ENCODE measurements at places on chromosomes 16 and 17.

DNA sequence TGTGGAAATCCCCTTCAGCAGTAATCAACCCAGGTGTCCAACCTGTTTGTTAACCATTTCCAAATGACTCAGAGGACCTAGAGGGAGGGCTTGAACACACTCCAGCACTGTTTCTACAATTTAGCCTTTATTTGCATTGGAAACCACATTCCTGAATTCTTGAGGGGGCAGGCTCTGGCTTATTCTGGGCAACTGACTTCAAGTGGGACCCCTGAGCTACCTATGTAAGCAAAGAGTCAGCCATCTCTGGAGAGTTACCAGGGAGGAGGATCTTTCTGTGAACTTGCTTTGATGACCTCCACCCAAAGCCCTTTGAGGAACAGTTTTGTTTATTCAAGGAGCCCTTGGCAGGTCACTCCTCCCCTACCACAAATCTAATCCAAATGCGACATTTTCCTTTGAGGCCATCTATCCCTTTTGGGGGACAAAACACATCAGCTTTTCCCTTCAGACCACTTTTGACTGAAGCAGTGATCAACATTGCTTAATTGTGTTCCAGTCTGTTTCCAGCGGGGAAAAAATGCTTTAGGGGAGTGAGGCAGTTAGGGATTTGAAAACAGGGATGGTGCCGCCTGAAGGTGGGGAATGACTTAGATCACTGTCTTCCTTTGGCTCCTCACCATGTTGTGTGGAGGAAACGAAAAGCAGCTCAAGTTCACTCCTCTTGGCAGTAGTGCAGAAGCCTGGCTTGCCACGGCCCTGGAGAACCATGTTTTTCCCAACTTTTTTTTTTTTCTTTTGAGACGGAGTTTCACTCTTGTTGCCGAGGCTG is 46.2 kb downstream of the TUBD1 start:
- DNase-seq = no peak

DNA sequence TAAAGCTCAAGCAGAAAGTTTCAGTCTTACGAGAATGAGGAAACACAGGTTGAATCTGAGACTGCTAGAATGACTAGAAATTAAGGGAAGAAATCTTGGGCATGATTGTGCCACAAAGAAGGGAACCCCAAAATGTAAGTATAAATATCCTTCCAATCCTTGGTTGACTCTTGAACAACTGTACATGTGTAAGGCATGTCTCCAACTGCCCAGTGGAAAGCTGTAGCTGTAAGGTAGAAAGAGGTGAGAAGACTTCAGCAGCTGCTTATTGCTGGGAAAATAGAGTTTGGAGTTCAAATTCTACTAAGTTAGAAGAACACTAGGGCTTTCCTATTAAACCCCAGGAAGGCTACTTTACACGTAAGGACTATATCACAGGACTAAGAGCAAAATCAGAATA is 59.7 kb upstream of the NACA2 start:
- no peak for DNase-seq

DNA sequence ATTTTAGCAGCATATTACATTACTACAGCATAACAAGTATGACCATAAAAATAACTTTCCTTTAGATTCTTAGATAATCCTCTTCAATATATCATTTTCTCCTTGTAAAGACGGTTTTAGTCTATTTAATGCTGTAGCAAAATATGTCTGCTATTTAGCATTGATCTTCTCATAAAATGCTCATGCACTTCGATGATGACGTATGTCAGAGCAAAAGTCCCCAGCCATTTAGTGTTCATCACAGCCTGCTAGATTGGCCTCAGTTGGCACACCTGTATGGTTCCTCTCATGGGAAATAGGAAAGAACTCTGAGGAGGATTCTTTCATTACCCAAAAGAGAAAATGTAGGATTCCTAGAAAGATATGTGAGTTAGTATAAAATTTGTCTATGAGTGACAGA is 232.2 kb downstream of the MAP2K6 start:
- DNase-seq = no peak

DNA sequence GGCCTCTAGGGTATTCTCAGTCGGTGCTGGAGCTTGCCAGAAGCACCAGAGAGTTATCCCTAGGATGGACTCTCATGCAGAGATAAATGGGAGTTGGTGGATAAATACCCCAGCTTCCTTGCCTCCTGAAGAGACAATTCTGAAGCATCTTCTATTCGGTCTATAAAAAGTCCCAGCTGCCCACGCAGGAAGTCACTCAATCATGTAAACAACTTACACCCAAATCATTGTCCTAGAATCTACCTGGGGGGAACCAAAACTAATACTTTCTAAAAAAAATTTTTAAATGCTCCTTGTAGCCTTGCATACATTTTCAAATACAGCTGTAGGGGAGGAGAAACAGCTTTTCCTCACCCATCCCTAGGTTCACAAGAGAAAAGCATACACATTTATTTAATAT is 66.6 kb upstream of the ELAC2 start:
- DNase-seq = no peak

DNA sequence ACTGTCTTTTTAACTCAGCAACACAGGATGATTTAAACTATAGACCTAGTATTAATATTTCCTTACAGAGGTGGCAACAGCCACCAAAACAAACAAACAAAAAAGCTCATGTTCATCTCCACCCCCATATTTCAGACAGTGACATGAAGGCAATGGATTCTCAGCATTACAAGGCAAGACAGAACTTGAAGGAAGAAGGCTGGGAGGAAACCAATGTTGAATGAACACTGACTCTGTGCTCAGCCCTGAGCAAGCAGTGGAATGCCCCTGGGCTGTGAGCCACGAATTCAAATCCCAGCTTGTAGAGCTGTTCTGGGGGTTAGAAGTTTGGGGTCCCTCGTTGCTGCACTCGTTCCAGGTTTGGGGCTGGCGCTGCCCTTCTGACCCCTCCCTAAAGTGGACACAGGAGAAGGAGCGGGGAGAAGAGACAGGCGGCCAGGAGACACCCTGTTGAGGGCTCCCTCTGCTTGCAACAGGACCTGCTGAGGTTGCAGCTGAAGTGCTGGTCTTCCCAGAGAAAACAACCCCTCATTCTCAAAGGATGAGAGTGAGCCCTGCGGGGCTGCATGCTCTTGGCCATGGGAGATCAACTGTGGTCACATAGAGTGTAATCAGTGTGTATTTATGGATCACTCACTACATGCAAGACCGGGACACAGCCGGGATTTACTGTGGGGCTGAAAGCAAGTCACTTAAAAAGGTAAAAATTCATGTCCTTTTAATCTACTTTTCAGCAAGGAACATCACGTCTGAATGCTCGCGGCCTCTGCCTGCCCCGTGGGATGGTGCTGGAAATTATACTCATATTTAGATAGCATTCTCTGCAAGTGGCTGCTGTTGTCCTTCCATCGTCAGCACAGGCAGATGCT is 34.3 kb downstream of the MYH3 start:
- DNase-seq = no peak

DNA sequence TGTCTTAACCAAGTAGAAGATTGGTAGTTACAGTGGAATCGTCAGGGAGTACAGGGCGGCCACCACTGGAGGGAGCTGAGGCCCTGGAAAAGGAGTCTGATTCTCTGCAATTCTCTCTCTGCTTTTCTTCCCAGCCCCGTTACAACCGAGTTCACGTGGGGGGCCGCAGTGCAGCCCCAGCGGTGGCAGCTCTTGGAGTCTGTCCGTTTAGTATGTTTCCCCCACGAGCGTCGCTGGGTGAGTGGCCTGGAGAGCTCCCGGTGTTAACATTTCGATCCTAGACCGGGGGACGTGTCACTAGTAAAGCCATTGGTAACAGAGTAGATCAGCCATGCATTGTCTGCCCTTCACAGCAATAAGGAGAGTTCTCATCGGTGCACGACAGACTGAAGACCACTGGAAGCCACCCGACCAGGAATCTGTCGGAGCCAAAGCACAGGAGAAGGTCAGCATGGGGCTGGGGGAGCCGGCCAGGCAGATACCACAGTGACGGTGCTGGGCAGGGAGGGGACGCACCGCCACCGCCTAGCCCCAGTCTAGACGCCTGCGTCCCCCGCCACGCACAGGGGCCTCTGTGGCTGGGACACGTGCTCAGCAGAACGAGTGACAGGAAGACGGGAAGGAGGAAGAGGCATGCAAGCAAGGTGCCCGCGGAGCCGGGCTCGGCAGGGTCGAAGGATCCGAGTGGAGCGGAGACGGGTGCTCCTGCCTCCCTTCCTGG is 15.7 kb downstream of the SLC16A3 start:
- DNase-seq = no peak

- DNase-seq = no peak
These were observed 17.9 kb downstream of the SNX29 start for GRCh38 chr16:11994143-11995119.

GRCh38 chr16:75379339-75379738 is 54.0 kb downstream of the CFDP1 start:
- no peak for DNase-seq

DNA sequence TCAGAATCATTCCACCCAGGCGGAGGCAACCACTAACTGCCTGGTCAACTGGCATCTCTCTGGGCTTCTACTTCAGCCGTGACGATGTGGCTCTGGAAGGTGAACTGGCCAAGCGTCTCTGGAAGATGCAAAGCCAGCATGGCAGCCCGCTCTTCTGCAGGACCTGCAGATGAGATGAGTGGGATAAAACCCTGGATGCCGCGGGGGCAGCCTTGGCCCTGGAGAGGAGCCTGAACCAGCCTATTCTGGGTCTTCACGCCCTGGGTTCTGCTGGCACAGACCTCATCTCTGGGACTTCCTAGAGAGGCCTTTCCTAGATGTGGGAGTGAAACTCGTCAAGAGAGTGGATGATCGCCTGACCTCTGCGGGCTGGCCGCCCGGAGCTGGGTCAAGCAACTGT is 10.6 kb downstream of the UBB start:
- no peak for DNase-seq

DNA sequence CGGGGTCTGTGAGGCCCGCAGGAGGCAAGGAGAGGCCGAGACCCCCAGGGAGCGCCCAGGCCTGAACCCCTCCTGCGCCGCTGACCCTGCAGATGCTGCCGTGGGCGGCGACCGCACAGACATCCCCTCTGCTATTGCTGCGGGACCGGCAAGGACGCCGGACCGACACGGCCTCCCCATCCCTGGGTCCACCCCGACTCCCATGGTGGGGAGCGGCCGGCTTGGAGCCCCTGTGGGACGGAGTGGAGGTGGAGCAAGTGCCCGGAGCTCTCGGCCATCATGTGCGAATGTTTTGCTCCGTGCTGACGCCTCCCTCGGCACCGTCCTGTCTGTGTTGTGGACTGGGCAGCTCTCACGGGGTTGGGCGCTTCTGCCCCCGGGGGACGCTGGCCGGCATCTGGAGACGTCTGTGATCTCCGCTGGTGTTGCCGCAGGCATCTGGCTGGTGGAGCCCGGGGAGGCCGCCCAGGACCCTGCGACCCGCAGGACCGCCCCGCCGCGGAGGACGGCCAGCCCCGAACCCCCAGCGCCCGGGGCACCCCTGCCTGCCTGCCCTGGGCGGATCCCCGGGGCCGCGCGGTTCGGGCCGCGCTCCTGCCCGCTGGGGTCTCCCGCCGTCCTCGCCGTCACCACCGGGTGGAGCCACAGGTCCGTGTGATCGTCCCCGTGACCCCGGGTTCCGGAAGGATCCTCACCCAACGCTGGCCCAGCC is 12.8 kb upstream of the GNG13 start:
- peak; percentile 41 for DNase-seq

DNA sequence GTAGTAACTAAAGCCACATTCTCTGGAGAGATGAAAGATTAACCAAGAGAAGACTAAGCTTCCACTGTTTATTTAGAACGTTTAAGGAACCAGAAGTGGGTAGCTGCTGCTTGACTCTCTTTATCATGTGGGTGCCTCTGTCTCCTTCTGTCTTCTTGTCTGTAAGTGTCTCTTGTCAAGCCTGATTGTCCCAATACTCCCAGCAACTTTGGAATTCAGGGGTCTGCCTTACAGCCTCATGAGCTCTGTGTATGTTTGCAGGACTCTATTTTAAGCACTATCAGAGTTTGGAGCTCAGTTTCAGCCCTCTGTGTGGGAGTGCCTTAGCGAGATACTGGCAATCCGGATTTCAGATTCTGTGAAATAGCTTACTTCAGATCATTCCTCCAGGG is 29.3 kb upstream of the SPACA3 start:
- DNase-seq = no peak

DNA sequence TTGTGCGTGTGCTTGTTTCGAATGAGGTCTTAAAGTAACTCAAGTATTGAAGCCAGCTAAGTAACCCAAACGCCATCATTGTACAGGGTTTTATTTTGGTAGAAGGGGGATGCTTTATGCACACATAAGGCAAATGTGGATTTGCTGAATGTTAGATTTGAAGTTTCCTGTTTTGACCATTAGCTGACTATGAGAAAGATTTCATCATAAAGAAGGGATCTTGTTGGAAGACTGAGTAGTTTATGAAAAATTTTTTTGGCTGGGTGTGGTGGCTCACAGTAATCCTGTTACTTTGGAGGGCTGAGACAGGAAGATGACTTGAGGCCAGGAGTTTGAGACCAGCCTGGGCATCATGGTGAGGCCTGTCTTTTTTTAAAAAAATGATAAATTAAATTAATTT is 10.0 kb upstream of the ZFP3 start:
- no peak for DNase-seq

- no peak for DNase-seq
These were observed 24.4 kb downstream of the CNTROB start for GRCh38 chr17:7956228-7956965.

DNA sequence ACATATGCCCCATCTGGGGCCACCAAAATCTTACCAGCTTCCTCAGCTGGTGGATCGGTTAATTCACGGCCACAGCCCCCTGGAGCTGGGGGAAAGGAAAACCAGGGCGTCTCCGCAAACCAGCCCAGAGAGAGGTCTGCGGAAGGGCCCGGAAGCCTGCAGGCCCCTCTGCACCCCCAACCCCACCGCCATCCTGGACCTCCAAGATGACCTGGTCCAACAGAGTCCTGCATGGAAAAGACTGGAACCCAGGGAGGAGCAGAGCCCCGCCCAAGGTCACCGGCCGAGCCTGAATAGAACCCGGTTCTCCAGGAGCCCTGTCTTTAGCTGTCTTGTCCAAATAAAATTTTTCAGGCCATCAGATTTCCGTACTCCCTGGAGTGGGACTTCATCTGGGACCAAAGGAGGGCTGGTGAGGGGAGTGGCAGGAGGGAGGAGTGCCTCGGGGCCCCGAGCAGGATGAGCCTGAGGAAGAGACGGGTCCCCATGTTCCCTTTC is 37.4 kb upstream of the NDRG4 start:
- no peak for DNase-seq

GRCh38 chr17:4514206-4514605 is 15.5 kb downstream of the SPNS2 start:
- DNase-seq = no peak

DNA sequence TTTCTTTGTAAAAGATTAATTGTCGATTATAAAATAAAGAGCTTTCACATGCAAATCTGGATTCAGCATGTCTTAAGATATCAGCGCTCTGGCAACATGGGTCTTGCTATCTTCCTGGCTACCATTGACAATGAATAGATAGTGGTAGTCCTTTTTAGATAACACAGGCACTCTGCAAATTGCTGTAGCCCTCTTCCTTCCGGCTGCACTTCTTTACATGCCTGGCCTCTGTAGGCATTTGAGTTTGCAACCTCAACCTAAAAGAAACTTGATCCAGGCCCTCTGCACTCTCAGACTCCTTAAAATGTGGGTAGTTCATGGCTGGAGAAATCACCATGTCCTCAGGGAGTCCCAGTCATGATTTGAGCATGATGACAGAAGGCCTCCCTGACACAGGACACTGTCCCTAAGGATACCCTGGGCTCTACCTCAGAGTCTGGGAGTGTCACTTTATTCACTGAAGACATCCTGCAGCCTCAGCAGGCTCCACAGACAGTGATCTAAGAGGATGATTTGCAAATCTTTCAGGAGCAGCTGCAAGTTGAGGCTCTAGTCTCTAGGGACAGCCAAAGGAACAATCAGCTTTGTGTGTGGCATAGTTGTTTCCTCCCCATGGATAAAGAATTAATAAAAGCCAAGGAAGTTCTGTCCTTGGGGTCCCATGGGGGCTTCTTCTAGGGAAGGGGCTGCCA is 529.4 kb downstream of the RBFOX1 start:
- DNase-seq = no peak

- DNase-seq = no peak
These were observed 21.3 kb downstream of the CA4 start for GRCh38 chr17:60170835-60171752.

Data from activated CD4-positive, alpha-beta T cell treated with anti-CD3 and anti-CD28 coated beads, Interleukin-2, amount 50 U/mL, for 4 hours (primary cell).